ENCODE measurements at places on chromosomes 3 and 15. TPM values are rescaled to one million over a fixed set of nuclear protein-coding genes. Genes with fewer than 3 reads are reported as not detected.

Gene SUCLG2
- polyA plus RNA-seq = 32.5 TPM

Gene CISH
- 5.5 TPM for polyA plus RNA-seq

Gene HCN4
- polyA plus RNA-seq = not detected

Gene C3orf22
- not detected for polyA plus RNA-seq

Gene ADAMTS7
- polyA plus RNA-seq = 0.45 TPM

Gene SCN5A
- polyA plus RNA-seq = 0.05 TPM

Gene UQCC5
- 37.7 TPM for polyA plus RNA-seq

Gene CPNE4
- 0.05 TPM for polyA plus RNA-seq

Gene CIB2
- 2.6 TPM for polyA plus RNA-seq

Gene TRH
- not detected for polyA plus RNA-seq
